ENCODE measurements at places on chromosomes 4 and X.

DNA sequence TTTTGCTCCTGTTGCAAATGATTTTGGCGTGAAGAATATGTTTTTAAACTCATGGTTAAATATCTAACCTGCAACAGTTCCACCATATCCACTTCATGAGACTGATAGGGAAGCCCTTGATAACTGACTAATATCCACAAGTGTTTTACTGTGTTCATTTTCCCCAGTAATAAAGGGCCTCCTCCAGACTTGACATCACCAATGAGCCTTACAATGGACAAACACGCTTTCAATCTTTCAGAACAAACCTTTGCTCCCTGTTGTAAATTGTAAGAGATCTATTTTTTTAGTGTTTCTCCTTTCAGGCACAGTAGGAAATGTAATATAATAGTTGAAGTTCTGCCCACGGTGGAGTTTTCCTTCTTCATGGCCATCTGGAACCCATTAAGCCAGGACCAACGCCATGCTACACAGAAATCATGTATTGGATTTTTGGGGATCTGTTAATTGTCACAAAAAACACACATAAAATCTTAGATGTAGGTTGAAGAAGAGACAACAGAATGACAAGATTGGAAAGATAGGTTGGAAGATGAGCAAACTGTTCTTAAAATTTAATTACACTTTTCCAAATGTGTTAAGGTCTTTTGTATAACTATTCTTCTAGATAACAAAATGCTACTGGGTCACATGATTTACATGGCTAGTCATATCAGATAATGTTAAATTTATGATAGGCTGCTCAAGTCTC is 1030.1 kb downstream of the FSTL5 start:
- no peak for DNase-seq

DNA sequence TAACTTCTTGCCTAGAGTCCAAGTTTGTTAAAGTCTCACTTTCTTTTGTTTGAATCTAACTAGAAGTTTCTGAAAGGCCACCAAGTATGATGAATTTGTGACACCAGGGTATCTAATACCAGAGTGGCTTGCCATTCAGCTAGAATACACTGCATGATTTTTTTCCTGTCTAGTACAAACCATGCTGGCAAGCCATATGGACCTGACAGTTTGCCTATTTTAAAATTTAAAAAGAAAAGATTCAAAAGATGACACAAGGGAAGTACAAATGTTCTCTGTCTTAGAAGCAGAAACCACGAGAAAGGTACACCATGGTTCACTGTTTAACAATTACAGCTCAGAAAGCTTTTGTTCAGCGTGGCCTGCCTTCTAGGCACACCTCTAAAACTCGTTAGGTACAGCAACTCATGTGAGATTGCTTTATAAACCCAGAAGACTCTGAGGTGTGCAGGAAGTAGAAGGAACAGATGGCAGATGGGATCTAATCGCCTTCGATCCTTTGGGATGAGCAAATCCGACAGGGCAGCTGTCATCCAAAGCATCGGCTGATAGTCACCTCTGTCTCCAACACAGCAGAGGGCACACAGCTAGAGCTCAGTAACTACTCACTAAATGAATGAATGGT is 35.4 kb upstream of the CENPU start:
- DNase-seq = no peak

- no peak for DNase-seq
Measured at GRCh38 chr4:163744861-163745260, 250.4 kb downstream of the TMA16 start.

GRCh38 chrX:71241301-71241700 is 12.6 kb downstream of the ZMYM3 start:
- DNase-seq = no peak

GRCh38 chrX:1292575-1293290 is 24.1 kb downstream of the CSF2RA start:
- DNase-seq = no peak

DNA sequence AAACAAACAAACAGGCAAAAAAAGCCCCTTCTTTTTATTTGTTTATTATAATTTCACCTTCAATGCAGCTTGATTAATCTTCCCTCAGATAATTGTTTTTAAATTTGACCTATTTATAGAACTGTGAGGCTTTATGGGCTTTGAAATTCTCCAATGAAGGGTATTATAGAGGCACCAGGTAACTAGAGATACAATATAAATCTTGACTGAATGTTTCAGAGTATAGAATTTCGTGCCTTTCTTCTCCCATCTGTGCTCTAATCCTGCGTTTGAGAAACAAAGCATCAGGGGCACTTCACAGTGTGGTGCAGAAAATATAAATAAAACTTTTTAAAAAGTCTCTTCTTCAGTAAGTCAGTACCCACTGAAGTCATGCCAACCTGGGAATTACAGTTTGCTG is 120.9 kb downstream of the ANKRD50 start:
- no peak for DNase-seq

- DNase-seq = no peak
Measured at GRCh38 chr4:152935143-152935542, 980 bp upstream of the FHDC1 start.

DNA sequence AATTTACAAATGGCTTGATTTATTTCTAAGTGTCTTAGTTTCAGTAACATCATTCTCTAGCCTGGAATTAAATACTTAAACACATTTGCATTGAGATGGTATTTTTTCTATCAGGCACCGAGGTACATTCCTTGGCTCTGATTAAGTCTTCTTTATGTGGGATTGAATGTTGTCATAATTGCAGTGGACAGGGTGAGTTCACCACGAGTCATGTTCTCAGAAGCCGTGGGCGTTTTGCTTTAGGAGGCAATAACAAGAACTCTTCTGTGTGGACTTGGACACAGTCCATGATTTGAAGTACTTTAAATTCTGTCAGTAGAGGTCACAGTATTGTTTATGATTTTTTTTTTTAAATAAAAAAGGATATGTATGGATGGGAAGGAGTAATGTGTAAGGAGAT is 57.1 kb upstream of the EFHC2 start:
- DNase-seq = peak; percentile 78

DNA sequence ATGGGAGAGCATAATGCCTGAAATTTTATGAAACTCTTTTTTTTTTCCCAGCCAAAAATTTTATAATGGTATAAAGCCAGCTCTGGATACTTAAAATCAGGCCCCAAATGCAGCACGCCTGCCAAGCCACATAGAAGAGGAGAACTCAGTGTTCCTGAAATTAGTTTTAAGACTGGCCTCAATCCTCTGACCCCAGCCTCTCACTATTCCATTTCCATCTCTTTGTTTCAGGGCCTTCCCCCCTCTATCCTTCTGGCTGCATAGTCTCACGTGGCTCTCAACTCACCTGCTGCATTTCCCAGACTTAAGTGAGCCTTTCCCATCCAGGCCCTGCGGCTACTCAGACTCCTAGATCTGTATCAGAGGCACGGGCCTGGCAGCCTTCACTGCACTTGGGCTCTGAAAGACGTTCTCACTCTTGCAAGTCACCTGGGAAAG is 5.2 kb upstream of the CBR4 start:
- no peak for DNase-seq

- no peak for DNase-seq
Measured at GRCh38 chrX:7220121-7220520, 72.2 kb upstream of the PUDP start.

DNA sequence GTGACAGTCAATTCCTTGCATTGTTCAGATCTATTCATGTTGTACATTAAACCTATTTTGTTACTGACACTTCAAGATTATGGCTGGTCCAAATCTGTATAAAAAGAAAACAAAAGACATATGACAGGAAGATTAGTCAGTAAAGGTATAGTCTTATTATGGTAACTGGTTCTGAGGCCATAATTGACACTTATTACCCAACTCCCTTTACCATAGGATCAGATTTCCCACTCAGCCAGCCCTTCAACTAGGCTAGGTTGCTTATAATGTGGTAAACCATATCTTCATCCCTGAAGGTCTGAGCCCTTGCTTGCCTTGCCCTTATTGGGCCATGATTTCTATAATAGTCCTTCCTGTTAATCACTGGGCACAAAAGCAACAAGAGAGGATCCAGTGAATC is 289.6 kb downstream of the CXXC4 start:
- no peak for DNase-seq

- DNase-seq = peak; percentile 88
Measured at GRCh38 chr4:155889031-155889793, 14.3 kb upstream of the TDO2 start.

GRCh38 chrX:37809970-37810369 is 30.1 kb downstream of the CYBB start:
- no peak for DNase-seq

DNA sequence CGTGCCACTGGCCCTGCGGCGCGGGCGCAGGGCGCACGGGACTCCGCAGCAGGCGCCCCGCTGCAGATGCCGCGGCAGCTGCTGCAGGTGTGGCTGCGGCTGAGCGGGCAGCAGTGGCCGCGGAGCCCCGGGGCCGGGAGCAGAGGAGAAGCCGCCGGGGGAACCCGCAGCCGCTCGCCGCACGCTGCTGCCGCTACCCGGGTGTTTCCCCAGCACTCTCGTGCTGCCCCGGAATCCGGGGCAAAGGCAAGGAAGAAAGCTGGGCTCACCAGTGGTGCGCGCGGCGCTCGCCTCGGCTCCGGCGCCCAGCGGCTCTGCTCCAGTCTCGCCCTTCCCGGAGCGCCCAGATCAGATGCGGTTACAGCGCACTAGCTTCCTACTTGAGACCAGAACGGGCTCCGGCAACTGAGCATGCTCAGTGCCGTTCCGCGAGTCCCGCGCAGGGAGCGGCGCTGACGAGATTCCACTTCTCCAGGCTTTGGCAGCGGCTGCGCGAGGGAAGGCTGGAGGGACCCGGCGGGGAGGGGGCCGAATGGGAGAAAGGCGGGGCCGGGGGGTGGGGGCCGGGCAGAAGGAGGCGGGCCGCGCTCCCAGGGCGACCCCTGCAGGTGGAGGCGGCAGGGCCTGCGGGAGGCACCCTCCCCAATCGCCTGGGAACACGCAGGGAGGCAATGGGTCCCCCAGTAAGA is at the start of gene APBB2:
APBB2 (minus strand) TSS at position 407 of the 689 bp plus-strand sequence. CDS start 181,288 bp downstream, outside the sequence.
- peak; percentile 96 for DNase-seq

- DNase-seq = no peak
Measured at GRCh38 chrX:146707781-146708180, 101.8 kb upstream of the CXorf51B start.

DNA sequence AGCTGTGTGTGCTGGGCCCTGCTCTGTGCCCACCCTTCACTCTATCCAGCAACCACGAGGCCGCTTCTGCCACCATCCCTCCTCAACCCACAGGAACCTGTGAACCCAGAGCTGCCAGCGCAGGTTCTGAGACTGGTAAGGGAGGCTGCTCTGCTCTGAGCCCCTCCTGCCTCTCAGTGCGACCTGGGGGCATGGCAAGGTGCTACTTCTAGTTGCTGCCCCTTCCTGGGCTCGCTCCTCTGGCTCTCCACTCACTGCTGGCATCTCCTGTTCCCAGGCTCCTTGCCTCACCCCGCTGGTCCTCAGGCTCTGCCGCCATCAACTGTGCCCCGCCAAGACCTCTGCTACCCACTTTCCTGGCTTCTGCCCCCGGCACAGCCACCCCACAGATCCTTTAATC is 39.3 kb downstream of the RNF212 start:
- no peak for DNase-seq

DNA sequence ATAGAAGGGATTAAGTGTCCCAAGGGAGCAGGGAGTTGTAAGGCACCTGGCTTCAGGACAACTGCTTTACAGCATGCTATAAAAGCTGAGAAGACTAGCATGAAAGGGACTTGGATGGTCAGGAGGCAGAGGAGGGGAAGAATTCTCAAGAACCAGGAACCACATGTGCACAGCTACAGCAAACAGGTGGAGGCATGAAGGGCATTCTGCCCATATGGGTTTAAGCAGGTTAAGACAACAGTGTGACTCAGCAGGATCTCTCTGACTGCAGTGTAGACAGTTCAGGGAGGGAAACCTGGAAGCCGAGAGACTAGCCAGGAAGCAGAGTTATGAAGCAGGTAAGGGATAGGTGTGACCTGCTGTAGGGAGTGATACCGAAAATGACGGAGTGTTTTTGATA is 117.0 kb downstream of the DHRSX start:
- no peak for DNase-seq

DNA sequence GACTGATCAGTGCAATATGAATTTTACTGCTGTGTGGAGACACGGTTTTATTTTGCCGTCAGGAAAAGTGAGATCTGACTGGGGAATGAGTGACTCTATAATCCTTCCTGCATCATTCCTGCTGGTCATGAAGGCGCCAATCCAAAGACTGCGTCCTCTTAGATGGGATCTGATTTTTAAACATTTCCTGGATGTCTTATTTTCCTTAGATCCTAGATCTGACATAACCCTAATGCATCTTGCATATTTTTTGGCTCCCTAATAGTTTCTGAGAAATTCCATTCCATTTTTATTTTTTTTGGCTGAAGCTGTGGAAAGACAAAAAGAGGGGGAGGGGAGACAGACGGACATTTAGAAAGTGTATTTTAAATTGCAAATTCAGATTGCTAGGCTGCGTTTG is 454.9 kb upstream of the FAT1 start:
- DNase-seq = no peak

DNA sequence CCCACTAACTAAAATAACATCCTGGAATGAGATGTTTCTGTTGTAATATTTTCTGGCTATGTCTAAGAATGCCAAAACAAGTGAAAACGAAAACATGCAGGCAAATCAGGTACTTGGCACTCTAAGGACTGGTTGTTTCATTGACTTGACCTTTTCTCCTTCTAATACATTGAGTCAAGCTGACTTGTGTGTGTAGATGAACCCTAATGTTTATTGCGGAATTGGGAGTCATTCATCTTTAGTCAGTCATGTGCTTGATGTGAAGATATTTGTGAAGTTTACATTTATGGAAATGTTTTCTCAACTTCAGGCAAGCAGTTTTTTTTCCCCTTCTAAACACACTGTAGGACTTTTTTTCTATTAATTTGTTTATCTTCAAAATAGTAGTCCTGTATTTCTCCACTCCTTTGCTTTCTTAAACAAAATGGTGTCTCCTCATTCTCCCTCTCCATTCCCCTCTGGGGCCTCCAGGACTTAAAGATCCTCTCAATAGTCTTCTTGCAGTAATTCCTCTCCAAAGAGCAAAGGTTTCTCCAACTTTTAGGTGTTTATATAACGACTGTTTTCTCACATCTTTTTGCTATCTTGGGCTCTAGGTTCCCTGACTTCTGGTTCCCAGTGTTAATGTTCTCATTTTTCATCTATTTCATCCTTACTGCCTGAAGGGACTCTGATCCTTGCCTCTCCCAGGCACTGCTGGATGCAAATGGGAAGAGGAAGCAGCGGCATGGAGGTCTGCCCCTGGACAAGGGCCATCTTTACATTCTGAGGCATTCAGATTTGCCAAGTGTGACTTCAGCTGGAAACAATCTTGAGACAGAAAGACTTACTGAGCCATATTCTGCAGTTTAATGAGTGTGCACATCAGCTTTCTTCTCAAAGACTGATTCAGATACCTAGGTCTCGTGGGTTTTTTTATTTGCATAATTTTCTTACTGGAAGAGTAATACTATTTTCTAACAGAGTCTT is 166.4 kb downstream of the ARHGAP6 start:
- peak; percentile 84 for DNase-seq

All from NCI-H226 (cell line).